Activated CD4-positive, alpha-beta T cell treated with anti-CD3 and anti-CD28 coated beads, Interleukin-2, amount 10 ng/mL, durations not matched to agents 7 days and 5 days (primary cell): ENCODE measurements at places on chromosomes 2 and 18. TPM values are rescaled to one million over a fixed set of nuclear protein-coding genes. Genes with fewer than 3 reads are reported as not detected.

DNA sequence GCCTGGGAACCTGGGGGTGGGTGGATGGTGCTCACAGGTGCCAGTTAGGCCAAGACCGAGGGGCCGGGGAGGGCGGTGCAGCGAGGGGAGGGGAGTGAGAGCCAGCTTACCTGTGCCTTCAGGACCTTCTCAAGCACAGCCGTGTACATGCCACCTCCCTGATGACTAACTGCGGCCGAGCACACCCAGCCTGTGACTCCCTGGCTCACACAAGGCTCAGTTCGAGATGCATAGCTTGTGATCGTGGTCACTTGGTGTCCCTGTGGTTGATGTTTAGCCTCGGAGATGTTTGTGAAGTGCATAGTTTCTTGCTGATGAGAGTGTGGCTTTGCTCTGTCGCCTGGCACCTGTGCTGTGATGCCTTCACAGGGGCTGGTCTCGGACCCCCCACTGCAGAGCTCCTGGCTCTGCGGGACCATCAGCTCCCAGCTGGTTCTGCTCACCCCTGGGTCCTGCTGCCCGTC is 84.5 kb upstream of the ODC1 start:
- peaks cover 7% of the 10 kb centered on the region for H3K4me1 ChIP-seq
- H3K27me3 ChIP-seq, result no peaks in the 10 kb centered on the region
- no peak overlapping the region for H3K27ac ChIP-seq
- H3K36me3 ChIP-seq, result no peaks in the 10 kb centered on the region
- H3K4me3 ChIP-seq, result no peak overlapping the region
- DNase-seq, result no peak

DNA sequence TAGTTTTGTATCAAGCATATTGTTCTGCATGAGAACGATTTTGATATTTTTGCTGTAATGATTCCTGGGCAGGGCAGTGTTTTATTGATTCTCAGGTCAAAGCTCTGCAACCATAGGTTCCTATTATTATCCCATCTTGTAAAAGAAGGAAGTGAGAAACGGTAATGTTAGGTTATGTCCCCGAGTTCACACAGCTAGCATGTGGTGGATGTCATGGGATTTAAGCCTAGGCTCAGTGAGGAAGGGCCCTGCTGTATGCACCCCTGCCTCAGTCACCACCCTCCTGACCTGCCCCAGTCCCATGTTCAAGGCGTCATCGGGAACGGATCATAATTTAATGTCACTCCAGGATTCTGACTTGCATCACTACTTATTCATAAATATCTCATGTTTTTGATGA is 10.7 kb downstream of the ACP1 start:
- no peak for DNase-seq
- no peak overlapping the region for H3K4me3 ChIP-seq
- H3K36me3 ChIP-seq, result peaks cover 32% of the 10 kb centered on the region
- H3K27me3 ChIP-seq, result no peaks in the 10 kb centered on the region

GRCh38 chr2:18614041-18614440 is 24.7 kb upstream of the NT5C1B start:
- H3K27ac ChIP-seq, result no peak overlapping the region
- H3K36me3 ChIP-seq, result no peaks in the 10 kb centered on the region
- H3K4me1 ChIP-seq, result no peaks in the 10 kb centered on the region
- H3K27me3 ChIP-seq, result no peaks in the 10 kb centered on the region

DNA sequence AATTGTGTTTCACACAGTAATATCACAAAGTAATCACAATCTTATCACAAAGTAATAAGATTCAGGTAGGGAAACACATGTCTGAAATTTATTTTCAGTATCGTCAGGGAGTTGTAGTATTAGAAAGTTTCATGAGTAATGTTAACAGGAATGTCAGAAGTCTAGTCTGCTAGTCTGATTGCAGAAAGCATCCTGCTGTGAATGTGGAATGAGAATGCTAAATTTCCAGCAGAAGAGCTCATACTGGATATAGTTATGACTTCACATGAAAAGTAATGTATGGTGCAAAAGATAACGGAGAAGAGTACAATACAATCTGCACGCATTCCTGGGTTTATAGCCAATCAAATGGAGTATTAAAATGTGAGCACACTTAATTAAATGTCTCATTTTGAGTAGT is 494.7 kb upstream of the SETBP1 start:
- H3K4me1 ChIP-seq, result no peaks in the 10 kb centered on the region
- DNase-seq, result no peak

- no peaks in the 10 kb centered on the region for H3K4me1 ChIP-seq
- no peak for DNase-seq
- H3K36me3 ChIP-seq, result no peaks in the 10 kb centered on the region
- no peak overlapping the region for H3K27ac ChIP-seq
Measured at GRCh38 chr18:25279133-25279532, 72.8 kb downstream of the ZNF521 start.

DNA sequence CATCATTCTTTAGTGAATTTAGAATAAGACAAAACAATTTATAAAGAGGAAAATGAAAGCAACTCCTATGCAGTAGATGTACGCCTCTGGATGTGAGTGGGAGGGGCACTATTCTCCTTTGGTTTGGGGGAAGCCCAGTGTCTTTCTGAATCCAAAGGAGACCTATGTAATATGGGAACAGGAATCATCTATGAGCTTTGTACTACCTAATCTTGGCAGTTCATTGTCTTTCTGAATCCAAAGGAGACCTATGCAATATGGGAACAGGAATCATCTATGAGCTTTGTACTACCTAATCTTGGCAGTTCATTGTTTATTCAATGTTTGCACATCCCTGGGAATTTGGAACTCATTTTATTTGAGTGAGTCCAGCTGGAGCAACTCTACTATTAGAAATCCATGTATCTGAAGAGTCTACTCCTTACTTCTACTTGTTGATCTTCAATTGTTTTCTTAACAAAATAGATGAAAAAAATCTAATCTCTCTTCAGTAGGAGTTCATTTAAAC is 401.1 kb upstream of the LRATD1 start:
- H3K27me3 ChIP-seq, result no peaks in the 10 kb centered on the region
- H3K36me3 ChIP-seq, result no peaks in the 10 kb centered on the region
- no peak overlapping the region for H3K4me3 ChIP-seq
- no peak overlapping the region for H3K27ac ChIP-seq
- no peak for DNase-seq

DNA sequence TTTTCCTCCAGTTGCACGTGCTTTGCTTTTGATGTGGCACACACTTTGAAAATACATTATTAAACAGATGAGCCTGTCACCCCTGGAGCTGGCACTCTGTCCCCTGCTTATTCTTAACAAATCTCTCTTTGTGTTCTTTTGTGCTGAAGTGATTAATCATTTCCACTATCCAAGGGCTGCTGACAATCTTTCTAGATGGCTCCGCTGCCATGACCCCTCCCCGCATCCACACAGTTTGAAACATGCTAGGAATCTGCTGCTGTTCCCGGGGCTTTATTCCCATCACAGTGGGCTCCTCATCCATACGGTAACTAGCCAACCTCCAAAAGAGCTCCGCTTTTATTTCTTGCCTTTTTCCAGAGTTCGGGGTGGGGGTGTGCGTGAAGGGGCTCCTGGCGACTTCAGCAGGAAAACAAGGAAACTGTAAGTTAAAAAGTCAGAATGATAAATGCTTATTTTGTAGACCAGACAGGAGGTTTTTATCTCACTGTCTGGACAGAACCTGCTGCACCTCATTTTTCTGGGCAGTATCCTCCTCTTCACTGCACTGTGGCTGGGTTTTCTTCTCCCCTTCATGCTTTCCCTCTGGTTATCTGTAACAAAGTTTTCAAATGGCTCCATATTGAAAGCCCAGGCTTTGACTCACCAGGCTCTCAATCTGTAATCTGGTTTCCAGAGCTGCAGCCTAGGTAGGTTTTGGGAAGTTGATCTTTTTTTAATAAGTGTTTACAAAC is 319.7 kb downstream of the AFF3 start:
- H3K4me3 ChIP-seq, result no peak overlapping the region
- H3K4me1 ChIP-seq, result peaks cover 16% of the 10 kb centered on the region
- peaks cover 4% of the 10 kb centered on the region for H3K36me3 ChIP-seq
- no peaks in the 10 kb centered on the region for H3K27me3 ChIP-seq
- DNase-seq, result no peak
- no peak overlapping the region for H3K27ac ChIP-seq

GRCh38 chr2:199979398-199979797 is 24.0 kb downstream of the MAIP1 start:
- H3K4me1 ChIP-seq, result peaks cover 22% of the 10 kb centered on the region
- H3K27ac ChIP-seq, result no peak overlapping the region
- no peak overlapping the region for H3K4me3 ChIP-seq
- peaks cover 6% of the 10 kb centered on the region for H3K36me3 ChIP-seq
- H3K27me3 ChIP-seq, result no peaks in the 10 kb centered on the region
- DNase-seq, result no peak

- H3K4me1 ChIP-seq, result peaks cover 22% of the 10 kb centered on the region
- DNase-seq, result peak; percentile 52
- no peaks in the 10 kb centered on the region for H3K36me3 ChIP-seq
- H3K4me3 ChIP-seq, result peak within 1 kb of the TSS; percentile 72
- peaks cover 45% of the 10 kb centered on the region for H3K27me3 ChIP-seq
Measured at GRCh38 chr2:166375736-166376487, at the start of gene SCN9A. Gene SCN9A (minus strand): TSS chr2:166375944. CDS start chr2:166311756, 64,188 bp downstream.

GRCh38 chr2:183162362-183162761 is 38.1 kb downstream of the NUP35 start:
- no peak for DNase-seq
- H3K4me3 ChIP-seq, result no peak overlapping the region
- peaks cover 53% of the 10 kb centered on the region for H3K36me3 ChIP-seq
- H3K4me1 ChIP-seq, result no peaks in the 10 kb centered on the region

DNA sequence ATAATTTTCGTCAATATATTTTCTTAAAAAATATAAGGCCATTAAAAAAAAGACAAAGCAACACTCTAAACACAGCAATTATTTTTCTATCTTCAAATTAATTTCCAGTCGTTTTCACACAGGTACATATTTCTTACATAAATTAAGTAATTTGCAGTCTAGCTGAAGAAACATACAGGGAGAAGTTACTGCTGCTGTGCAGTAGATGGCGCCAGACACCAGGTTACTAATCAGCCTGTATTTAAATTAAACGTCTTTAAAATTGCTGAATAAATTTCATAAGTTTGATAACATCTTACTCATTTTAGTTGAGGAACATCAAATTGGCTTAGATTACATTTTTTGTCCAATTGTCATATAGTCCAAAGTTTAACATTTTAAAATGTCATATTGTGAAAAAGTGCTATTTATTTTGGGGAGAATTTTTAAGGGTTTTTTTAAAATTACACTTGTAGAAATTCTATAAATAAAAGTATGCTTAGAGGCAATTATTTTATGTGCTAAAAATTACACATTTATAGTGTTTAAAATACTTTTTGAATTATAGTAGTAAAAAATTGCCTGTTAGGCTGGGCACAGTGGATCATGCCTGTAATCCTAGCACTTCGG is 88.4 kb downstream of the PMAIP1 start:
- H3K4me1 ChIP-seq, result no peaks in the 10 kb centered on the region
- H3K4me3 ChIP-seq, result no peak overlapping the region

GRCh38 chr2:119544075-119544938 is at the start of gene CFAP221:
Gene CFAP221 (plus strand): TSS chr2:119544449. CDS start chr2:119546132, 1,683 bp downstream.
- H3K4me3 ChIP-seq, result peak within 1 kb of the TSS; percentile 27
- peak; percentile 39 for DNase-seq
- no peaks in the 10 kb centered on the region for H3K36me3 ChIP-seq

GRCh38 chr18:56458770-56459712 is 179.4 kb downstream of the TXNL1 start:
- no peak for DNase-seq
- H3K36me3 ChIP-seq, result no peaks in the 10 kb centered on the region
- H3K4me3 ChIP-seq, result no peak overlapping the region
- no peaks in the 10 kb centered on the region for H3K4me1 ChIP-seq
- no peaks in the 10 kb centered on the region for H3K27me3 ChIP-seq
- no peak overlapping the region for H3K27ac ChIP-seq

GRCh38 chr18:43662657-43663056 is 385.4 kb upstream of the SYT4 start:
- H3K4me1 ChIP-seq, result no peaks in the 10 kb centered on the region
- H3K27ac ChIP-seq, result no peak overlapping the region

DNA sequence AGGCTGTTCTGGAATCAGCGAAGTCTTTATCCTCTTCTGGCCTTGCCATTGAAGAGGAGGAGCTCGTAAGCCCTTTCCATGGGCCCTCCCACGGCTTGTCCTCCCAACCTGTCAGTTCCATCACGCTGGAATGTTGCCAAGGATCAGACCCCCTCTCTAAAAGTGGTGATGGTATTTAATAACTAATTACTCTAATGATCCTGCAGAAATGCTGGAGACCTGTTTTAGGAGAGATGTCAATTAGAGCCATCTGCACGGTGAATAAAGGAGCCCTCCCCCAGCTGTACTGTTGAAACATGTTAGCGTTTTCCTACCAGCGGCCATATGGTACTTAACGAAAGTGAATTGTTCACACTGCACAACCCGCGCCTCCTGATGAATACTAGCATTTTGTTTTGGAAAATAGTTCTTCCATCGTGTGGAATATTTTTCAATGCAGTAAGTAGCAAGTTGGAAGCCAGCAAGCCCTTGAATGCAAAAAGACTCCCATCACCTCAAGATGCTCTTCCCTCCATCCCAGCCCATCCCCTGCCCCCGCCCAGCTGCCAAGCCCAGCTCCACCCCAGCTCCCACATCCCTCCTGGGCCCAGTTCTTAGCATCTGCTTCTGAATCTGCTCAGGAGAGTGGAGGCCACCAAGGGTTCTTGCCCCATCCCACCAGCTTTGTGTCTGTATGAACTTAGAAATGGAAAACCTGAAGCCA is 145.4 kb downstream of the KLHL29 start:
- peaks cover 45% of the 10 kb centered on the region for H3K4me1 ChIP-seq
- DNase-seq, result no peak
- H3K36me3 ChIP-seq, result peaks cover 2% of the 10 kb centered on the region
- H3K27me3 ChIP-seq, result no peaks in the 10 kb centered on the region

DNA sequence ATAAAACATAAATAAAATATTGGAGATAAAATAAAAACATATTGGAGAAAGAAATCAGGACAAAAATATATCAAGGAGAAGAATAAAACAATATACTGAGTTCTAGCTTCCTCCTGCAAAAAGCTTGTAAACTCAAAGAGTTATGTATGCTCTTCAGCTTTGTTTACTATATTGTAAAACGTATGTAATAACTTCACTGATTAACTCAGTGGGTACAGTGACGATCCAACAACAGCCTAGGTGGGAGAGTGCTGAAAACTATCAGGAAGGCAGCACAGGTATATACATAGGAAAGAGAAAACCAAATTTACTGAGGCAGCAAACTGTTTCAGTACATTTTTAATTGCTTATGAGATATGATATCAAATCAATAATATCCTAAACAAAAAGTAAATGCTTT is 8.3 kb downstream of the DSC2 start:
- H3K27me3 ChIP-seq, result peaks cover 2% of the 10 kb centered on the region
- no peaks in the 10 kb centered on the region for H3K36me3 ChIP-seq
- H3K4me1 ChIP-seq, result no peaks in the 10 kb centered on the region

DNA sequence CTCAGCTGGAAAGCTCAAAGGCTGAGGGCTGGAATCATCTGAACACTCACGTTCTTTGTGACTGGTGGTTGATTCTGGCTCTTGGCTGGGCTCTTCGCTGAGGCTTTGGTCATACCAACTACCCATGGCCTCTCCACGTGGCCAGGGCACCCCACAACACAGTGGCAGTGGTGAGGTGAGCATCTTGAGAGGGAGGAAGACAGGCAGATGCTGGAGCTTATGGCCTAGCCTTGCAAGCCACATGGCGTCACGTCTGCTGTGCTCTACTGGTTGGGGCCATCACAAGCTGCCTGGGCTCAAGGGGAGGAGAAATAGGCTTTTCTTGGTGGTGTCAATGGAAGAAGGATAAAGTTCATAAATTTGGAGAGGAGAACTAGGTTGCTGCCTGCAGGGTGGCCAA is 19.6 kb downstream of the LPIN1 start:
- no peaks in the 10 kb centered on the region for H3K27me3 ChIP-seq
- H3K36me3 ChIP-seq, result peaks cover 60% of the 10 kb centered on the region
- H3K27ac ChIP-seq, result no peak overlapping the region
- peaks cover 31% of the 10 kb centered on the region for H3K4me1 ChIP-seq
- no peak overlapping the region for H3K4me3 ChIP-seq

The SH3BP4 gene
- not detected for total RNA-seq

The ALPI gene
- total RNA-seq, result not detected

The CD207 gene
- not detected for total RNA-seq

The PRR30 gene
- total RNA-seq, result not detected

The IL1RL2 gene
- total RNA-seq, result not detected

The COL6A3 gene
- total RNA-seq, result 0.87 TPM
